ENCODE measurements at places on chromosomes 16 and 17. TPM values are rescaled to one million over a fixed set of nuclear protein-coding genes. Genes with fewer than 3 reads are reported as not detected.

- no peak for DNase-seq
Measured at GRCh38 chr17:35577830-35578196, 558 bp downstream of the PEX12 start.

DNA sequence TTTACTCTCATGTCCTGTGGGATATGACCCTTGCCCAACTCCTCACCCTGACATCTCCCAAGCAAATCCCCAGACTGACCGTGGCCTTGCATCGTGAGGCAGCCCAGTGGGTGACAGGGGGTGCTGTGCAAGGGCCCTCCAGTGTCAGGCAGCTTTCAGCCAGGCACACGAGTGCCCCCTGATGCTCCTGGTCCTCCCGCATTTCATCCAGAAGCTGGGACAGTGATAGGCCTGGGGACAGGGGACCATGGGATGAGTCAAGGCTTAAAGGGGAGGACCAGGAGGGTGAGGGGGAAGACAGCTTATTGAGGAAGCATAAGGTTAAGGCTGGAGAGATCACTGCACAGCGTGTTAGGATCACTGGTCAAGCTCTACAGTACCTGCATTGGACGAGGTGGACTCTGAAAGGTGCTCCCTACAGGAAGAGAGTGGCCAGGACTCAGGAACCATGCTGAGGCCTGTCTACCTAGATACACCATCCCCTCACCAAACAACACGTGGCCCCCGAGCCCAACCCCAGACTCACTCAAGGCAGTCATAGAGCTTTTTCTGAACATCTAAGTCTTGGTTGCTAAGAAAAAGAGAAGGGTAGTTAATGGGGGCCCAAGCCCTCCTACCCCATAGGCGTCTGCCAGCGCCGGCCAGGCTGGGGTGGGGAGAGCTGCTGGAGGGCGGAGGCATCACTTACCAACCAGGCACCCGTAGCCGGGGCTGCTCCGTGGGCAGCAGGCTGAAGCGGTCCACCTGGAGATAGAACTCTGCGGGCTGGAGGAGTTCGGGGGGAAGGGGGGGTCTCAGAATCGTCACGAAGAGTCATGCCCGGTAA lies 998 bp downstream of the ACD start:
- no peak for DNase-seq

- no peak for DNase-seq
Measured at GRCh38 chr16:16029431-16030011, 80.1 kb downstream of the ABCC1 start.

ENPP7 gene
- not detected for total RNA-seq

HYDIN gene
- 2.4 TPM for total RNA-seq

PIMREG gene
- 3.6 TPM for total RNA-seq

- DNase-seq, result no peak
Measured at GRCh38 chr17:77666881-77667395, 291.6 kb upstream of the TNRC6C start.

GRCh38 chr17:43356450-43356849 lies 42.3 kb upstream of the ARL4D start:
- no peak for DNase-seq

Data from esophagus squamous epithelium (tissue), 5 donors.